ENCODE measurements at places on chromosomes 6 and 20.

DNA sequence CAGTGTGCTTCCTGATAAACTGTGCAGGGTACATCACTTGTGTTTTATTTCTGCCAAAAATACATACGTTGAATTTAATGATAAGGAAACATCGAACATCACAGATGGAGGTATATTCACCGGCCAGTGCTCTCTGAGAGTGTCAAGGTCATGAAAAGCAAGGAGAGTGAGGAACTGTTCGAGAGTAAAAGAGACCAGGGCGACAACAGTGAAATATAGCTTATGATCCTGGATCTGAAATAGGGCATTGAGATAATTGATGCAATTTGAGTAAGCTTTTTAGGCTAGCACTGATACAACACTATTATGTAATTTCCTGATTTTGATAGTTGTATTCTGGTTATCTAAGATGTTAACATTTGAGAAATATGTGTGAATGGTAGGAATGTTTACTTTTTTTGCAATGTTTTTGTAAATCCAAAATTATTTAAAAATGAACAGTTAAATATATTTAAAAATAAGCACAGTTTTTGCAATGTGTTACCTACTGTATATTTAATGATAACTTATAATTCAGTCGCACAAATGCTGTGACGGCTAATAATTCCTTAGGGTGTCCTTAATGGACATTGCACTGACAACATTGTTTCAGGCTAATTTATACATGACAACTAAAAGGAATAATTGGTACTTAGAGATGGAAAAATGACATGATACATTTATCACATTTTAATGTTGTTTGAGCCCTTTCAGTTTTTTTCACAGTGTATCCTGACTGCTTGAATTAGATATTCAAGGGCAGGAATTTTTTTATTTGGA is 9.9 kb downstream of the RAB32 start:
- DNase-seq, result no peak

DNA sequence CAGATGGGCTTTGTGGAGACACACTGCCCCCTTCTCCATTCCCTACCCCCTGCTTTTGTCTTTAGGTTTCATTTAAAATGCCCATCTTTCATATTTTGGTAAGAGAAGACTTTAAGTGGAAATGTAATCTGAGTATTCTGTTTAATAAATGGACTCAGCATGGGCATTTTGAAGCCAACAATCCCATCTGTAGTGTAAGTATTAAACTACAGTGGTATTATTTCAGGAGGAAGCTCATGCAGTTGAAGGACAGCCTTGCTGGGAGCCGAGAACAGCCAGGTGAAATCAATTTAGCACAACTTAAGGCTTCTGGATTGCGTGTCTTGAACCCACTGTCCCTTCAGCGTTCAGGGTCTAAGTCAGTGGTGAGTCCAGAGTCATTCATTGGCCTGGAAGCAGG is 63.5 kb downstream of the AKAP12 start:
- DNase-seq, result no peak

GRCh38 chr6:127946388-127946787 is 45.5 kb upstream of the THEMIS start:
- no peak for DNase-seq

GRCh38 chr6:135630789-135631376 is 133.3 kb upstream of the AHI1 start:
- no peak for DNase-seq

- no peak for DNase-seq
Observed at GRCh38 chr6:136728976-136729515, 63.2 kb downstream of the MAP3K5 start.

DNA sequence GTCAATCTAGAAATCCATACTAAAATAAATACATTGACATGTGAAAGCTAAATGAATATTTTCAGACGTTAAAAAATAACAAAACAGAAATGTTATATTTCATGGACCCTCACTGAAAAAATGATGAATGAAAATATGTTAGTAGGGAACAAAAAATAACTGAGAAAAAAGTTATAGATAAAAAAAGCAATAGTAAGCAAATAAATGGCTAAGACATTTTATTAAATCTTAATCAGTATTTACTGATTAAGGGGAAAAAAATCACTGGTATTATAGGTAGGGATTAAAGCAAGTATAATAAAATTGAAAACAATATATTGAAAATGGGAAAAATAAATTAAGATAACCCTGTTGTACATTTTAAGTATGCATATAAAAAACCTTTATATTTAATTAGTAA is 468.1 kb upstream of the MANEA start:
- no peak for DNase-seq

DNA sequence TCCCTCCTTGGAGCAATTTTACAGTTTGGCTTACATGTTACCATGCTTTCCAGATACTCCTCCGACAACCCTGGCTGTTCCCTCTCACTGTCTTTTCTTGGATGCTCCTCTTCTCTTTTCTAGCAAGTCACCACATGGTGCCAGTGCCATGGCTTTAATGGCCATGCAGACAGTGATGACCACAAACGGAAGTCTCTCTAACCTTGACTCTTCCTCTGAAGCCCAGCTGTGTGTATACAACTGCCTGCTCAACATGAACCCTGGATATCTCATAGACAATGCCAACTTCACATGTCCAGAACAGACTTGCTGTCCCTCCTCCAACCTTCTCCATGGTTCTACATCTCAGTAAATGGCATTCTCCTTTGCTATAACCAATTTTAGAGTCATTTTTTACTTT is 49.8 kb upstream of the NEDD9 start:
- no peak for DNase-seq

DNA sequence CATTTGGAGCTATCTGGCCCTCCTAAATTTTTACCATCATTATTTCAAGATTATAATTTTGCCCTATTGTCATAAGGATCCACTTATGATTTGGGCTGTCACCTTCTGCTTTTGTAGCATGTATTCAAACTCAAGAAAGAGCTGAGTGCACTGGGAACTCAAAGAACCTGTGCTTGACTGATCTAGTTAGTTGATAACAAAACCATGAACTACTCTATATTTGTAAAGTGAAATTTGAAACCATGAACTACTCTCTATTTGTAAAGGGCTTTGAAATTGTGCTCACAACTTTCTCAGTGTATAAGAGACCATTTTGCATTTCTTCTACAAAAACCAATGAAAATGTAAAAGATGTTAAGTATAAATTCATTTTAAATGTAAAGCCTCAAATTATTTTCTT is 77.5 kb upstream of the POPDC3 start:
- no peak for DNase-seq

DNA sequence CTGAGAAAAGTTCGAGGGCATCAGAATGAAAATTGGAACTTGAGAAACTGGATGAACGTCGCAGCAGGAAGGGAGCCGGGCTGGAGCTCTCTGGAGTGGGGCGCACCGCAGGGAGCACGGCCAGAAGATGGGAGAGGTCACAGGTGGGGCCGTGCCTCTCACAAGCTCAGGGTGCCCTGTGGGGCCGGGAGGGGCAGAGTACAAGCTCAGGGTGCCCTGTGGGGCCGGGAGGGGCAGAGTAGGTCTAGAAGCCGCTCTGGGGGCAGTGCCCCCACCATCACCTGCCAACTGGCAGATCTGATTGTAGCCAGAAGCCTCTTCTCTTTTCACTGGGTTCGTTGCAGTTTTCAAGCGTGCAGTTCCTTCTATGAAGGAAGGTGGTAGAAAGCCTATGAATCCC is 61.1 kb upstream of the SNX9 start:
- no peak for DNase-seq

DNA sequence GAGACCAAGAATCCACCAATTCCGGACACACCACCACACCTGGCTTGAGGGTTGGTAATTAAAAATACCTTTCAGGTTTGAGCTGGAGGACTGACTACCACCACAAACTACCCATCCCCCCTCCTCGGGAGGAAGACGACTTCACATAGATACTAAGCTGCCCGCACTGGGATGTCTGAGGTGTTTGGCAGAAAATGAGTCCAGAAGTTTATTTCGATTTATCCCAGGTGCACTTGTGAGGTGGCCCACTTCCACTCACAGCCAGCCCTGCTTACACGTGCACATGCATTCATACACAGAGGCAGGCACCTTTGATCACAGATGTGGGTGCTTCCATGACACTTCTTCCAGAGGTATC is 187.1 kb downstream of the ID4 start:
- no peak for DNase-seq

- DNase-seq, result no peak
Observed at GRCh38 chr6:87714093-87714842, 12.2 kb upstream of the AKIRIN2 start.

DNA sequence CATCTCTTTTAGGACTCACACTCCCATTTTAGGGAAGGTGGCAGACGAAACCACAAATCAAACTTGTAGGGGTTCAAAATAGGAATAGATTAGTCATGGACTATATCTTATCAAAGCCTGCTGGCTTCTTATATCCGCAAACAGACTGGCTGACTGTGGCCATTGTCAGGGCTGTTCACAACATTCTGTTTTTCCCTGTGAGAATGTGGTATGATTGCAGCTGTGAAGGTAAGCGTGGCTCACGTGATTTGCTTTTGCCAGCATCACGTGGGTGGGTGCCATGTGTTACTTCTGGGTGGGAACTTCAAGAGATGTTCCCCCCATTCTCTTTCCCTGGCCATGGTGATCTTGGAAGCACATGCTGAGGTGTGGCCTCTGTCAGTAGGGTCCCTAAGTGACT is 5.9 kb downstream of the IP6K3 start:
- no peak for DNase-seq

- DNase-seq, result no peak
Observed at GRCh38 chr6:144378437-144378836, 93.3 kb downstream of the UTRN start.

GRCh38 chr6:110939429-110940200 is 18.9 kb upstream of the GTF3C6 start:
- DNase-seq, result no peak

DNA sequence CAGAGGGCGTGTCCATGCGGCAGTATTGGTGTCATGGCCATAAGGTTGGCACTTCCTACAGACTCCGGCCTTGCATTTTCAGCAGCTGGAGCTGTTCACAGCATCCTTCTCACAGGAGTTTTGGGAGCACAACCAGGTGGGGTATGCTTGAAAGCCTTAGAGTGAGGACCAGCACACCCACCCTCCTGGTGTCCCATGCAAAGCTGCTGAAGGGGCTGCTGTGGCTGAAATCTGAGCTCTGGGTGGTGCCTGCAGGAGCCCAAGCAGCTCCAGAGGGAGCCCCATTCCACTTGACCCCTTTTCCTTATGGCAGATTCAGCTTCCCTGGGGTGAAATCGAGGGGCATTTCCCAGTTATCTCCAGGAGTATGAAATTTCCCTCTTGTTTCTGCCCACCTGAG is 74.0 kb upstream of the BHLHE23 start:
- no peak for DNase-seq

- no peak for DNase-seq
Observed at GRCh38 chr6:21457647-21458046, 135.9 kb upstream of the SOX4 start.

DNA sequence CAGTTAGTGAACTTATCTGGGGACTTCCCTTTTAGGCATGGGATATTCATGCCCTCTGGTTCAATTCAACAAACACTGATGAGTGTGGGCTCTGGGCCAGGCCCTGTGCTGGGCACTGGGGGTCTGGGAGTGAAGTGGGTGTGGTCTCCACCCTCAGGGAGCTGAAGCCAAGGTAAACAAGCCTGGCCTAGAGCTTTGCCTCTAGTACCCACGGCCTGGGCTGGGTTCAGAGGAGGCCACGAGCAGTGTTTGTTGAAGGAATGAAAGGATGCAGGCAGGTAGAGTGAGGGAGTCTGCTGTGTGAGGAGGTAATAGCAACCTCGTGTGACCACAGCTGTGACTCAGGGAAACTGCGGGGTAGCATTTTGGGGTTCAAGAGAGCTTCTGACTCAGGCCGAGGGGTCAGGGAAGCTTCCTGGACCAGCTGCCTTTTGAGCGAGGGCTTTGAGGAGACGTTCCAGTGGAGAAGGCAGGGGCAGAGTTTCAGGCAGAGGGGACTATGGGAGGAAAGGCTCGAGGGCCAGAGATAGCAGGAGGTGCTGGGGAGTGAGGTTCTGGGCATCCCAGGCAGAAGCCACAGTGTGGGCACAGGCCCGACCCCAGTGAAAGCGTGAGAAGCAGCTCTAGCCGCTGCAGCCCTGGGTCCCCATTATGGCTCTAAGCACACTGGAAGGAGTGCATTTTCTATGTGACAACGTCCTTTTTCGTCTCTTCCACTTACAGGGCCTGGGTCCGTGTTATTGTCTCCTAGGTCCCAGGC is 5.6 kb downstream of the MYLK2 start:
- no peak for DNase-seq

DNA sequence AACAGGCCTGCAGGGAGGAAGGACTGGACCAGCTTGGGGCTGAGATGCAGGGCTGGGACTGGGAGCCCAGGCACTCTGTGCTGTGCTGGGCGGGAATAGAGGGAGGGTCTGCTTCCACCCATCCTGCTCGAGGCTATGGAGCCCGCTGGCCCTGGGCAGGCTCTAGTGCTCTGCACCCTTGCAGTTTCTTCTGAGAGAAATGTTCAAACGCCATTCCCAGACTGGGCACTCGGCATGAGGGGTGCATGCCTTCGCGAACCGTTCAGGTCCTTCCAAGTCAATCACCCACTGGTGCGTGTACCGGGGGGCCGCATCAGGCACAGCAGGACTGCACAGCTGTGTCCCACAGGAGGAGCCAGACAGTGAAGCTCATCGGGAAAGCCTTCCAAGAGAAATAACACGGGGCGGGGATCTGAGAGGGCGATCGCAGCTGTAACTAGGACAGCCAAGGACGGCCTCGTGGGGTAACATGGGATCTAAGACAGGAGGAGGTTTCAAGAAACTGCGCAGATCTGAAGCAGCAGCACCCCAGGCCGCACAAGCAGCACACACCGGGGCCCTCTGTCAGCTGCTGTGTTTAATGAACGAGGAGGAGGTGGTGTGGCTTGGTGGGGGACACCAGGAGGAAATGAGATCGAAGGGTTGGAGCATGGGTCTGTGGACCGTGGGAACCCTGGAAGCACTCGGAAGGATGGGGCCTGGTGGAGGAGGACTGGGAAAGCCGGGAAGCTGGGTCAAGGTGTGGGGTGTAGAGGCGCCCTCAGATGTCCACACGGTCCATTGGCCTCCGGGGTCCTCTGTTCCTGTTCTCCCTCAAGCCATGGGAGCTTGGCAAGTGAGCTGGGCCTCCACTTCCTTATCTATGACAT is 26.1 kb upstream of the PYGB start:
- DNase-seq, result no peak

GRCh38 chr6:134077301-134077700 is 24.9 kb upstream of the SLC2A12 start:
- no peak for DNase-seq

DNA sequence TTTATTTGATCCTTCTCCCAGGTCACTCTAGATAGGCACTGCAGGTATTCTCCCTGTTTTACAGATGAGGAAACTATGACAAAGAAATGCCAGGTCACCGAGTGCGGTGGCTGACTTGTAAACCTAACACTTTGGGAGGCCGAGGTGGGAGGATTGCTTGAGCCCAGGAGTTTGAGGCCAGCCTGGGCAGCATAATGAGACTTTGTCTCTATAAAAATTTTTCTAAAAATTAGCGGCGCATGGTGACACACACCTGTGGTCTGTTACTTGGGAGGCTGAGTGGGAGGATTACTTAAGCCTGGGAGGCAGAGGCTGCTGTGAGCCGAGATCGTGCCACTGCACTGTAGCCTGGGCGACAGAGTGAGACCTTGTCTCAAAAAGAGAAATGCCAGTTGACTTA is 5.1 kb downstream of the RALGAPB start:
- DNase-seq, result no peak

GRCh38 chr20:35801865-35802264 is 30.1 kb downstream of the PHF20 start:
- DNase-seq, result no peak

GRCh38 chr6:45554591-45554990 is 176.9 kb upstream of the SUPT3H start:
- no peak for DNase-seq

- no peak for DNase-seq
Observed at GRCh38 chr6:118801257-118801656, 92.7 kb upstream of the ASF1A start.

All from renal pelvis (tissue), 12 donors.